Natural killer cell treated with Interleukin-12 subunit alpha and Interleukin-12 subunit beta and Interleukin-15 and Interleukin-18, amount 100 ng/mL, for 72 hours (primary cell): ENCODE measurements at places on chromosomes 1 and 21. TPM values are rescaled to one million over a fixed set of nuclear protein-coding genes. Genes with fewer than 3 reads are reported as not detected.
A peak's percentile ranks its signal among the peaks of the same experiment; 100 is the strongest.

DNA sequence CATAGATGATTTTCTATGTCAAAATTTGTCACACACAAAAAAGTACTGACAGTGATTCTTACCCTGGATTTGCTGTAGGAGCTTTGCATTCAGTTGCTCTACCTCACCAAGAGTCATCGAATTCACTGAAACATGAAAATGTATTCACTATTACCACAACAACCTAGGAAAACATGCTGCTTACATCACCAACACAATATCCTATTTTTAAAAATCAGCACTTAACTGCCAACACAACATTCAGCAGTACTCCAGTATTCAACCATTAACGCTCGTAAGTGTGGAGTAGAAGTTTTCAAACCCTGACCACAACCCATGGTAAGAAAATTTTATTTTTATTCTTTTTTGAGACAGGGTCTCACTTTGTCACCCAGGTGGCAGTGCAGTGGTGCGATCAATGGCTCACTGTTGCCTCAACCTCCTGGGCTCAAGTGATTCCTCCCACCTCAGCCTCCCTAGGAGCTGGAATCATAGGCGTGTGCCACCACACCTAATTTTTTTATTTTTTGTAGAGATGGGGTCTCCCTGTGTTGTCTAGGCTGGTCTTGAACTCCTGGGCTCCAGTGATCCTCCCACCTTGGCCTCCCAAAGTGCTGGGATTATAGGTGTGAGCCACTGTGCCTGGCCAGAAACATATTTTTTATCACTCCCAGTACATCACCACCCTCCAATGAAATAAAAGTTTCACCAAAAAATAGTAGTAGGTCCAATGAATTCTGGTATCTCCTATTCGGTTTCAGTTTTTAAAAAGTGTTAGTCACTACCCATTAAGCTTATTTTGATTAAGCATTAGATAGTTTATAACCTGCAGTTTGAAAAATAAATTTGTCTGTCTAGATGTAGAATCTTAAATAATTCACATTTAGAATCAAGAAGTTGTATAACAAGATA lies 23.8 kb downstream of the C21orf91 start:
- no peak for DNase-seq

DNA sequence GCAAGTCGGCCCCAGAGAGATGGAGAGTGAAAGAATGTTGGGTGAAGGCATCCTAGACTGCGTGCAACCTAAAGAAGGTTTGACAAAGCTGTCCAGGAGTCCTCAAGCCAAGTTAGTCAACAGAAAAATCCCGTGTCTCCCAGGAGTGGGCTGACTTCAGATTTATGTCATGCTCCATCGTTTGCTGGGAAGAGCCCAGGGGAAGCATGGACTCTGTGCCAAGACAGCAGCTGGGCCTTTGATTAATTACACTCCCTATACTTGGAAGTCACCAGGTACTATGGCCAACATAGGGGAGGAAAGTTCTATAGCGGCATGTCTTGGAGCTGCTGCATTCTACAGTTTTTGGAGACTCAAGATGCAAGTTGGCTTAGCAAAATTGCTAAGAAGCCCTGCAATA lies 247.4 kb downstream of the KAZN start:
- no peak for DNase-seq

- DNase-seq = no peak
These were observed 57.1 kb upstream of the RWDD3 start for GRCh38 chr1:95176861-95177260.

GRCh38 chr1:158400871-158401270 lies 1.6 kb upstream of the OR10T2 start:
- DNase-seq = no peak

DNA sequence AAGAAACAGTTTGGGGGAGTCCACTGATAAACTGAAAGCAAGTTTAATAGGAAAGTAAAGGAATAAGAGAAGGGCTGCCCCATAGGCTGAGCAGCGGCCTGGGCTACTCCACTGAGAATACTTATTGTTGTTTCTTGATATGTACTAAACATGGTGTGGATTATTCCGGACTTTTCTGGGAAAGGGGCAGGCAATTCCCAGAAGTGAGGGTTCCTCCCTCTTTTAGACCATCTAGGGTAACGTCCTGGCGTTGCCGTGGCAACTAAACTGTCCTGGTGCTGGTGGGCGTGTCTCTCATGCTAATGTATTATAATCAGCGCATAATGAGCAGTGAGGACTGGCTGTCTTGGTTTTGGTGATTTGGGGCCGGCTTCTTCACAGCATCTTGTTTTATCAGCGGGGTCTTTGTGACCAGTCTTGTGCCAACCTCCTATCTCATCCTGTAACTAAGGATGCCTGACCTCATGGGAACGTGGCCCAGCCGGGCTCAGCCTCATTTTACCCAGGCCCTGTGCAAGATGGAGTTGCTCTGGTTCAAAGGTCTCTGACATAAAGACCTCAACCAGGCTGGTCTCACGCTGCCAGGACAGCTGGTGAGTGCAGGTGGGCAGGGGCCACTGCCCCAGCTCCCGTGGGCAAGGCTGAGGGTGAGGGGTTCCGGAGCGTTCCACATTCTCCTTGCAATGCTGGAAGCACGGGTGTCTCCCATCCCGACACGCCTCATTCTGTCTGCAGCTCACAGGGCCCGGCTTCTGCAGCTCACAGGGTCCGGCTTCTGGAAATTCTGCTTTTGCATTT lies 19.6 kb upstream of the C1orf159 start:
- DNase-seq = no peak

Gene TMEM52
- not detected for total RNA-seq

- DNase-seq = no peak
These were observed 30.1 kb downstream of the CDKN2C start for GRCh38 chr1:51000160-51000559.

Gene MAGI3
- 3.5 TPM for total RNA-seq

DNA sequence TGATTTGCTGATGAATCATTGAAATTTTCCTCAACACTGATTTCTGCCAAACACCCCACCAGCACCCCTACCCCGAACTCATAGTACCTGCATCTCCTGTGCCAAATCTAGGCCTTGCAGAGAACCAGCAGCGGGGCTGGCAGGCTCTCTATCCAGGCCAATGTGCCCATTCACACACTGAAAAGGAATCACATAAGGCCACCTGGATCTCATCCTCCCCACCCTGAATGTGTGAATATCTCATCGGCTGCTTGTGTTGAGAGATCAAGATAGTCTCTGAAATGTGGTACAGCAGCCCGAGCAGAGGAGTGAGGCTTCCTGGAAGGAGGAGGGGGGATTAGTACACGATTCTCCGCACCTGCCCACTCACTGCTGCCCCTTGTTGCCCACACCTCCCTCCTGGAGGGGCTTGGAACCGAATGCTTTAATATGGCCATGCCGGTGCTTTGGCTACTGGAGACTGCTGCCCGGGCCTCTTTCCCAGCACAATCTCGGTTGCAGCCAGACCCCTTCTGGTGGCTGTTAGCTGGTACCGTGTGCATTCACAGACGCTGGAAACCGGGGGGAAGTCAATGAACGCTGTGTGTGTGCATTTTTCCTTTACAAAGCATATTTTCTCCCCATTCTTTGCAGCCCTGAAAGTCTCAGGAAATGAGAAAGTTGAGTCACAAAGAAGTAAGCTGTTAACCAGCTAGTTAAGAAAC lies 619.5 kb downstream of the MATN1 start:
- DNase-seq = no peak

Gene FCMR
- total RNA-seq = 4.1 TPM

Gene KIAA0040
- total RNA-seq = 19.3 TPM

Gene KCNA2
- total RNA-seq = 0.92 TPM

Gene PPM1J
- not detected for total RNA-seq

GRCh38 chr1:244971552-244972216 lies 107.3 kb upstream of the HNRNPU start:
- DNase-seq = no peak

- no peak for DNase-seq
These were observed 123.3 kb upstream of the GRIK3 start for GRCh38 chr1:37157634-37158033.

- no peak for DNase-seq
These were observed 15.3 kb downstream of the MAN1C1 start for GRCh38 chr1:25631750-25632485.

- no peak for DNase-seq
These were observed 755 bp downstream of the RPAP2 start for GRCh38 chr1:92299477-92300150.

- peak; percentile 79 for DNase-seq
These were observed 7.8 kb upstream of the MEF2D start for GRCh38 chr1:156508205-156508954.

Gene RNF207
- 4.2 TPM for total RNA-seq

- DNase-seq = no peak
These were observed 45.3 kb downstream of the GPATCH2 start for GRCh38 chr1:217585577-217585976.

GRCh38 chr1:151539321-151540020 lies 638 bp upstream of the TUFT1 start:
- DNase-seq = peak; percentile 46

GRCh38 chr21:38984568-38984967 lies 178.8 kb downstream of the ETS2 start:
- DNase-seq = peak; percentile 54

Gene VAV3
- total RNA-seq = 11.6 TPM

DNA sequence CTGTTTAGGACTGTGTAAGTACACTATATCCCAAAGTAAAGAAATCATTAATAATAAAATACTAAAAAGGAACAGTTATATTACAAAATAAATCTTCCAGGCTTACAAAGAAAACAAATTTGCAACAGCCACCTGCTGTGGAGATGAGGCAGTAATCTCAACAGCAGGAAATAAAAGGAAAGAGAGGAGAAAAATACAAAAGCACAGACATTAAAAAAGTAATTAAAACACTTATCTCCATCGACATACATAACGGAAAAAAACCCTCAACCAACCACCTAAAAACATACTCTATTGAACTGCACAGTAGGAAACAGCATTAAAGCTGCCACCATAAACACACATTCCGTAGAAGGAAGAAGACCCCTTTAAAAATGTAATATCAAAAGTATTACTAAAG lies 317.6 kb downstream of the DPYD start:
- no peak for DNase-seq

DNA sequence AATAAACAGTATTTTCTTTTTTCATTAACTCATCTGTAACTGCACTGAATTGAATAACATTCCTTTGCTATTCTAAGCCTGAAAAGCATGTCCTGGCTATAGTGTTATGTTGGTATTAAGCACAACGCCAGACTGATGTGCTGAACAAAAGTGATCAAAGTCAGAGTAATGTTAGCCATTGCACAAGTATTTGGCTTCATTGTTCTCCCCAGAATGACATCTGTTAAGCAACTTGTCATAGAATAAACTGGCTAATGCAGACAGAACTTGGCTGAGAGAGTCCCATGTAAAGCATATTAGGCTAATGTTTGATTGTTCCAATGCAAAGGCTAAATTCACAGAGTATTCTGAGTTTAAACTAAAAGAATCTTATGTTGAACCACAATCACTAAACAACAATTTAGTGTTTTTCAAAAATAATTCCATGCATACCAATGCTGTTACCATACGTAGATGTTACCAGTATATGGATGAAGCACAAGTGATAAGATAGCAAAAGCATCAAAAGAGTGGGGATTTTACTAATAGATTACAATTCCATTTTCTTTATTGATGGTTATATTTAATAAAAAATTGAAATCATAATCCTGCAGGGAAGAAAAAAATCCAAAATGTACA lies 235.3 kb upstream of the DMRTA2 start:
- DNase-seq = no peak

- DNase-seq = no peak
These were observed 18.0 kb upstream of the SLC2A7 start for GRCh38 chr1:9044236-9044635.

- no peak for DNase-seq
These were observed 397.9 kb downstream of the PTBP2 start for GRCh38 chr1:97119260-97120158.

GRCh38 chr1:178798232-178798861 lies 72.5 kb downstream of the ANGPTL1 start:
- DNase-seq = no peak

DNA sequence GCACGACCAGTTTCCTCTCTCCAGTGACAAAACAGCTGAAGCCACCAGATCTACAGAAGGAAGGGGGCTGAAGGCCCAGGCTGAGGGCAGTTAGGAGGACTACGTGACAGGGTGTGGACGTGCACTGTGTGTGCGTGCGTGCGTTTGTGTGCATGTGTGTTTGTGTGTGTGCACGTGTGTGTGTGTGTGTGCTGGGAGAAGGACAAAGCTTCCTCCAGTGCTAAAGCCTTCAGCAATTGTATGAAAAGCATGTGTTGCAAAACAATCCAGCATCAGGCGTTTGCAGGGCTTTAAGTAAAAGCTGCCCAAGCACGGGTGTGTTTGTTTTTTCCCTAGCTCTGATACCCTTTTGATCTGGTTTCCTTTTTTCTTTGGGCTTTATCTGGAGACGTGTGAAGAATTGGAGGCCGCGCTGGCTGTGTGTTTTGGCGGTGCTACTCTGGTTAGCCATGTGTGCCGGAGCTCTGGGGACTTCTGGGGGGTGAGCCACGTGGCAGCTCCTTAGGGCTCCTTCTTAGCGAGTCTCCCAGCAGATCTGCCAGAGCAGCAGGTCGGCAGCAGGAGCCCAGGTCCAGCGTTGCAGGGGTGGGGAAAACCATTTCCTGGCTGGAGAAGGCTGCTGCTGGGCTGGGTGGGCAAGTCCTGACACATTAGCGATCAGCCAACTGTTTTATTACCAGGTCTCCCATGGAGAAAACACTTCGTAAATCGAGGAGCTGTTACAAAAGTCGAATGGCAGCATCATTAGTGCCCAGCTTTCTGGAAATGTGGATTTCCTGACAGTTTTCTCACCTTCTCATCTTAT lies 73.4 kb downstream of the UCK2 start:
- no peak for DNase-seq

- no peak for DNase-seq
These were observed 37.0 kb upstream of the RXRG start for GRCh38 chr1:165481820-165482532.

GRCh38 chr1:240104672-240105071 lies 13.0 kb downstream of the FMN2 start:
- no peak for DNase-seq

GRCh38 chr1:113452921-113453770 lies 62.8 kb downstream of the MAGI3 start:
- no peak for DNase-seq

Gene HMCN1
- 1.1 TPM for total RNA-seq

DNA sequence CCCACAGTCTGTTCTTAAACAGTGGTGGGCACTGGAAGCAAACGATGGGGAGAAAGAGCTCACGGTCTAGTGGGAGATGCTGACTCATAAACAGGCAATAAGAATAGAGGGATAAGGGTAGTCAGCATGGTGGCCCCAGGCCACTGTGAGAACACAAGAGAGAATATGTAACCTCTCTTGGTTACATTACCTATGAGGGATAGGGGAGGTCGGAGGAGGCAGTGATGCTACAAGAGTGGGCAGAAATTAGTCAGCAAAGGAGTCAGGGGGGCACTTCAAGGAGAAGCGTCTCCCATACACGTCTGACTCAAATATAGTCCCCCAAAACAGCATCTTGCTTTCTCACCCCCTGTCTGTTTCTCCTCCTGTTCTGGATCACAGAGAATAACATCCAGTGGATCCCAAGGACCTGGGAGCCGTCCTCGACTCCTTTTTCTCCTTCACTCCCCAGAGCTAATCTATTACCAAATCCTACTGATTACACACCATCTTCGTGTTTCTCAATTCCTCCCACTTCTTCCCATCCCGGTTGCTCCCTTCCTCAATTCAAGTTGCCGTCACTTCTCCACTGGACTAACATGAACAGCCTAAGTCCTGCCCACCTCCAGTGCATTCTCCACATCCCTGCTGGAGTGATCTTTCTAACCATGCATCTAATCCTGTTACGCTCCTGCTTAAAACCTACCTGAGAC lies 2.1 kb downstream of the SLAMF8 start:
- DNase-seq = no peak
